ENCODE measurements at places on chromosomes 3 and 15. TPM values are rescaled to one million over a fixed set of nuclear protein-coding genes. Genes with fewer than 3 reads are reported as not detected.
A peak's percentile ranks its signal among the peaks of the same experiment; 100 is the strongest.

- DNase-seq, result no peak
Measured at GRCh38 chr3:115085197-115085865, 61.8 kb downstream of the ZBTB20 start.

The LRRN1 gene
- total RNA-seq, result 0.09 TPM

- DNase-seq, result peak; percentile 29
Measured at GRCh38 chr15:45644437-45644836, 9.6 kb downstream of the SQOR start.

- DNase-seq, result no peak
Measured at GRCh38 chr3:14824646-14825045, 5.9 kb downstream of the FGD5 start.

- DNase-seq, result peak; percentile 70
Measured at GRCh38 chr15:98649472-98650416, 1.4 kb downstream of the IGF1R start.

DNA sequence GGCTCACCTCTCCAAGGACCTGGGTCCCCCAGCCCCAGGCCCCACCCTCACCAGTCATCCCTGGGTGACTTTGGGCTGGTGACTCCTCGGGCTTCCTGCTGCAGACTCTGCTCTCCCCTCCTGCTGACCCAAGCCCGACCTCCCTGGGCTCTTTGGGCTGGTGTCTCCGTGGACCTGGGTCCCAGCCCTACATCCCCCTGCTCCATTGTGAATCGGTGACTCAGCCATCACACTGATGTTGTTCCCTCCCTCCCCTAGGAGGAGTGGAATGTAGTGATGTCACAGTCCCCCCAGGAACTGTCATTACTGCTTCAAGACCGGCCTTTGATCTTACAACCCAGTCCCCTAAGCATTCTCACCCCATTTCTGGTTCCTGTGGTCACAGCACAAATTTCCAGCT lies 83.7 kb downstream of the ADAMTS7 start:
- no peak for DNase-seq

The NKTR gene
- total RNA-seq, result 59.2 TPM

The GOLGB1 gene
- 19.5 TPM for total RNA-seq

The CHST2 gene
- 6.8 TPM for total RNA-seq
